ENCODE measurements at places on chromosomes 5 and 9.

DNA sequence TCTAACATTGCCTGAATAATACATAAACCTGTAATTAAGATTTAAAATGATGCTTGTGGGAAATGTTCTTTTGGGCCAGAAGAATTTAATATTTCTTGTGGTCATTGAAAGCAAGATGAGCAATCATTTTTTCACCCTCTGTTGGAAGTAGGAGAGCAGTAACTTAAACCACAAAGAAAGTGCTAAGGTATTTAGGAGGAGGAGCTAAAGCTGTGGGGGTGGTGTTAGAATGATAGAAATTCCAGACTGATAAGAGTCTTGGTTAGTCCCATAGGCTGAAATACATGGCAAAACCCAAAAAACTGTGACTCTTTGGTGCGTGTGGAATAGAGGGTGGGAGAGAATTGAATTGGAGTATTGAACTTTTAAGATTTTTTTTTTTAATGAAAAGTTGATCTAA lies 247.0 kb downstream of the YTHDC2 start:
- no peak for DNase-seq

DNA sequence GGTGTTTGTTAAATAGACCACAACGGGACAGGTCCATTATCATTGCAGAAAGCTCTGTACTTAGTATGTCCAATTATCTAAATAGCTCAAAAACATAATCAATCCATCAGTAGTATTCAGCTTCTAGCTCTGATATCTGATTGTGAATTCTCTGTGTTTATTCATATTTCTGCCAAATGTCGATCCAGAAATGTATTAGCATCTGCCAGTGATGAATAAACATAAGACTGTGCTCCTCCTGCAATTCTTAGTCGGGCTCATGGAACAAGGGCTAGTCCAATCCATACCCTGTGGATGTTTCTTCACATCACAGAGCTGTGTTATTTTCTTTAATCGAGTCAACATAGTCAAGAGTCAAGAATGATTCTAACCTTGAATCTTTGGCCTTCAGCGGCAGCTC lies 1612.1 kb upstream of the WWC1 start:
- no peak for DNase-seq

DNA sequence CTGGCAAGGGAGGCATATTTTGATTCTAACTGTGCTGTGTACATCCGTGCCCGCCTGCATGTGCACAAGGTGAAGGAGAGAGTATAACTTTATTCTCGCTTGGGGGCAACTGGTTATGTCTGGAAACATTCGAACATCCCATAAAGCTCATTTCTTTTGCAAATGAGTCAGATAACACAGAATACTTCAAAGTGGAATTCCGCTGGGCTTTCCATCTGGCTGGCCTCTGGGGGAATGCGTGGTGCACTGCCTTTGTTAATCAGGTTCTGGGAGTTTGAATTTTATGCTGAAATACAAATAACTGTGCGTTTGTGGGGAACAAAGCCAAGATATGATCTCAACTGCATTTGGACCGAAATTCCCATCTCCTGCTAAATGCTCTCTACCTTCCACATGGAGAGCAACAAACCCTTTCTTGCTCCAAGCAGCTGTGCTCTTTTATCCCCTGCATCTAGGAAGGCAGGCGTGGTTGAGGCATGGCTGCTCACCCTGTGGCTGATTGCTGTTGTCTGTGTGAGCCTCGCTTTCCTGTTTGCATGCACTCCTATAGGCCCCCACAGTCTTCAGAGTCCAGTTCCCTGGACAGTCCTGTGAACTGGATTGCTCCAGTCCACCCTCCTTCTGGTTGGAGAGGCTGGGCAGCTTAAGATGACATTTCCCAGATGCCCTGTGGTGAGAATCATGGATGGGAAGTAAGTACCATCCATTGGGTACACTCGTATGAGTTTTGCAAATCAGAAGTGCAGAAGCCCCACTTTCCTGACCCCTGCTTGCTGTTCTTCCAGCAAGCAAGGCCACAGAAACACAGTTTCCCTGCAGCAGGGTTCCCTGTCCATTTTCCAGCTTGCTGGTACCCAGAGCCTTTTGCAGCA lies 82.9 kb upstream of the ALDH1B1 start:
- no peak for DNase-seq

- DNase-seq, result no peak
Observed at GRCh38 chr9:98506422-98507054, 202.2 kb downstream of the GABBR2 start.

DNA sequence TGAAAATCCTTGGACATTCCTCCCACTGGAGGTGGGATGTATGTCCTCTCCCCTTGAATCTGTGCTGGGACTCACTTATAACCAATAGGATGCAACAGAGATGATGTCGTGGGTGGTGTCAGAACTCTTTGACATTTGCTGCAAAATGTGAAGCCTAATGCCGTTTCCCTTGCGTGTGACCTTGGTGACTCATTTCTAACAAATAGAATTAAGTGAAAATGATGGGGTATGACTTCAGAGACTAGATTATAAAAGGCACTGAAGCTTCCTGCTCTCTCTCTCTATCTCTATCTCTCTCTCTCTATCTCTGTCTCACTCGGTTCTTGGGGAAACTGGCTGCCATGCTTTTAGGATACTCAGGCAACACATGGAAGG lies 126.1 kb upstream of the STC2 start:
- DNase-seq, result no peak

GRCh38 chr9:127910613-127911205 lies 6.1 kb downstream of the ST6GALNAC4 start:
- DNase-seq, result no peak

DNA sequence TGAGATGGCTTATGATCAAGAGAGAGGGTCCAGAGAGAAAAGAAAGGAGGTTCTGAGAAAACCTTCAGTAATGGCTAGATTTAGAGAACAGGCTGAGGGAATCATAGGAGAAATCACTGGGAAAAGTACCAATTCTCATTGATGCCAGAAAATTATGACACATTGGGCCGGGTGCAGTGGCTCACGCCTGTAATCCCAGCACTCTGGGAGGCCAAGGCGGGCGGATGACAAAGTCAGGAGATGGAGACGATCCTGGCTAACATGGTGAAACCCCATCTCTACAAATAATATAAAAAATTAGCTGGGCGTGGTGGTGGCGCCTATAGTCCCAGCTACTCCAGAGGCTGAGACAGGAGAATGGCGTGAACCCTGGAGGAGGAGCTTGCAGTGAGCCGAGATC lies 29.5 kb upstream of the PLIN2 start:
- no peak for DNase-seq

DNA sequence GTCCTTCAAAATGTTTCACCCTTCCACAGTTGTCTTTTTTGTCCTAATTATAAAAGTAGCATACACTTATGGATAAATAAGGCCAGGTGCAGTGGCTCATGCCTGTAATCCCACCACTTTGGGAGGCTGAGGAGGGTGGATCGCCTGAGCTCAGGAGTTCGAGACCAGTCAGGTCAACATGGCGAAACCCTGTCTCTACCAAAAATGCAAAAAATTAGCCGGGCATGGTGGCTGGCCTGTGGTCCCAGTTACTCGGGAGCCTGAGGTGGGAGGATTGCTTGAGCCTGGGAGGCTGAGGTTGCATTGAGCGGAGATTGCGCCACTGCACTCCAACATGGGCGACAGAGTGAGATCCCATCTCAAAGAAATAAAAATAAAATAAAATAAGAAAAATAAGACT lies 1.6 kb downstream of the C5orf52 start:
- no peak for DNase-seq

- DNase-seq, result no peak
Observed at GRCh38 chr5:97121848-97122247, 20.6 kb downstream of the LIX1 start.

DNA sequence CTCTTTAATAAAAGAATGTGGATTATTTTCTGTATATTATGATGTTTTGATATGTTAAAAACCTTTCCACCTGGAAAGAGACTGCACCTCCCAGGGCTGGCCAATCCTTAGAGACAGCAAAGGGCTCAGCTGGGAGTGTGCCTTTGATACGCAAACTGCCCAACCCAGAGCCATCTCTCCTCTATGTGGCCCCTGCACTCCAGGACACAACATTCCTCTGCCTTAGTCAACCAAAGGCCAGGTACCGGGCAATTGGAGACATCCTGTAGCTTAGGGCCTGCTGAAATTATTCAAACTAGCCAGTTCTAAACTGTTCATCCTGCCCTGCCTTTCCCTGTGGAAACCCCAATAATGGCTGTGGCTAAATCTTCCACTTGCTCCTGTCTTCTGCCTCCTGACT lies 5.0 kb upstream of the HSPB3 start:
- DNase-seq, result no peak

GRCh38 chr9:101564252-101564651 lies 30.5 kb downstream of the PPP3R2 start:
- DNase-seq, result no peak

DNA sequence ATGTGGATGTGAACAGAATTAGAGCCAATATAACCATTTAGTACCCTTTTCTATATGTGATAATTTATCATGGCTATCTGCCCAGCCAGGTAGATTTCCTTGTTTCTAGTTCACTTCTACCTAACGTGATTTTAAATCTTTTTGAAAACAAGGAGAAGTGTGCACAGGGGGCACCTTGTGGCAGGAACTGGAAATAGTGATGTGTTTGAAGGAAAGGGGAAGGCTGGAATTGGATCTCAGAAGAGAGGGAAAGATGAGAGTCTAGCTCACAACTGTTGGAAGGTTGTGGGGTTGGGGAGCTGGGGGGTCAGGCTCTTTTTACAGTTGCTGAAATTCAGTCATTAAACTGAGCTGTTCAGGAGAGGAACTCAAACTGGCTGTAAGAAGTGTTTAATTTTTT lies 219.5 kb downstream of the KCTD16 start:
- no peak for DNase-seq

GRCh38 chr5:139710319-139711066 lies 62.3 kb downstream of the CXXC5 start:
- peak; percentile 61 for DNase-seq

DNA sequence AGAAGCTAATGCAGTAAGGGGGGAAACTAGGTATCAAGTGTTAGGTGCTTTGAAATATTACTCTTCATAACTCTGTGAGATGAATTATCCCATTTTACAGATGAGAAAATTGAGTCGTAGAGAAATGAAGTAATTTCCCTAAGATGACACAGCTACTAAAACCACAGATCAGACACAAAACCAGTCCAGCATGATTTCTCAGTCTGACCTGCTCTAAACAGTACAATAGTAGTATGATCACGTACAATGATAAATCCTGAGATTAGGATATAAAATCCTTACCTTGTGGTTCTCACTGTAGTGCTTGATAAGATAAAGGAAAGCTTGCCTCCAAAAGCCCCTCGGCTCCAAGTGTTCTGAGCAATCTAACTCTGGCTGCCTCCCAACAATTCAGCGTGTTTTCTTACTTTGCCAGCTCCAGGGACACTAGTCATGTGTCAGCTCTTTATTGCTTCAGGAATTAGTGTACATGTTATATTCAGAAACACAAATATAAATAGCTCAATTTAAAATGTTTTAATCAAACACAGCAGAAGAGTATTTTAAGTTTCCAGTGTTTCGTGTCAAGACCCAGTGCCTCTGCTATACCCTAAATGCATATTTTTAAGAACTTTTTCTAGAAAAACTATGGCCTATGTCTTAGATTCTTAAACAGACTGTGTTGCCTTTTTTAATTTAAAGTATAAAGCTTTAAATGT lies 243.6 kb downstream of the DENND1A start:
- DNase-seq, result no peak

Data from GM12891 (cell line).